HepG2 (cell line): ENCODE measurements at places on chromosomes 13 and 19. TPM values are rescaled to one million over a fixed set of nuclear protein-coding genes. Genes with fewer than 3 reads are reported as not detected.

DCLK1 gene
- not detected in 2 replicates for total RNA-seq

DNA sequence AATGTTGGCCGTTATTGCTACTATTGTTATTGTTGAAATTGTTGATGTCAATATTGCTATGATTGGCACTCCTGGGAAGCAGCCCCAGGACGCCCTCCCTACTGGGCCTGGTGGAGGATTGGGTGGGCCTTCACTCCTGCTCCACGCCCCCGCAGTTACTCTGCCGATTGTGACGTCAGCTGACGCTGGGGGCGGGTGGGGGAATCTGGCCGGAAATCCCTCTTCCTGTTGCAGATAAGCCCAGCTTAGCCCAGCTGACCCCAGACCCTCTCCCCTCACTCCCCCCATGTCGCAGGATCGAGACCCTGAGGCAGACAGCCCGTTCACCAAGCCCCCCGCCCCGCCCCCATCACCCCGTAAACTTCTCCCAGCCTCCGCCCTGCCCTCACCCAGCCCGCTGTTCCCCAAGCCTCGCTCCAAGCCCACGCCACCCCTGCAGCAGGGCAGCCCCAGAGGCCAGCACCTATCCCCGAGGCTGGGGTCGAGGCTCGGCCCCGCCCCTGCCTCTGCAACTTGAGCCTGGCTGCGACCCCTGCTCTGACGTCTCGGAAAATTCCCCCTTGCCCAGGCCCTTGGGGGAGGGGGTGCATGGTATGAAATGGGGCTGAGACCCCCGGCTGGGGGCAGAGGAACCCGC is at the start of gene ETV2:
Gene ETV2 (plus strand): TSS at position 231 of the 637 bp plus-strand sequence. CDS start 716 bp downstream, outside the sequence.
- no peak for DNase-seq

DNA sequence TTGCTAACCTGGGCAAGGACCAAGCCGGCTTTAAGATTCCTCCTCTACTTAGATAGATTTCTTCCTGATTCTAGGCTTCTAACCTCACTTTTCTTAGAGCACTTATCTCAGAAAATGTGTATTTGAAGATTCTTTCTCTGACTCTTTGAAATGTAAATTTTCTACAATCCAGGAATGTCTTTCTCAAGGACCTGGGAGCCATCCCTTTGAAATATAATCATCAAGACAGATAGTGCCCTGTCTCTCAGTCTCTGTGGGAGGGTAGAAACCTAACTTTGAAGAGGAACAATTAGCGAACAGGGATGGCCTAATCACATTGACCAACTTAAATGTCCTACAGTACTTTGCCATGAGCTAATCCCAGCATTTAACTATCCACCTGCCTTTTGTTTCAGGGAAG is 1646.0 kb downstream of the PCDH9 start:
- DNase-seq = no peak

DNA sequence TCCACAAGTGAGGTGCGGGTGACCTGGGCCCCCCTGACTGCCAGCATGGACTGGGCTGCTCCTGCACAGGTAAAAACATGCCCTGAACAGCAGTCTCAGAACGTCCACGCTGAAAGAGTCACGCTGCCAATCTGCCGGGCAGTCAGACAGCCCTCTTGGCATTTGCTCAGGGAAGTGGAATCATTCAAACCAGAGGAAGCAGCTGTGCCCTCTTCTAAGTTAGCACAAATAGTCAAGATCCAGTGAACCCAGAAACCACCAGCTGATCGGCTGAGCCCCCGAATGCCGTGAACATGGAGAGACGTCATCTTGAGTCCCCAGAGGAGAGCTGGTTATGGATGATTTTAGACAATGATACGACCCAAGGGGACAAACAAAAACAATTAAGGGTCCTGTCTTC is 34.4 kb downstream of the KLF2 start:
- DNase-seq = no peak

DNA sequence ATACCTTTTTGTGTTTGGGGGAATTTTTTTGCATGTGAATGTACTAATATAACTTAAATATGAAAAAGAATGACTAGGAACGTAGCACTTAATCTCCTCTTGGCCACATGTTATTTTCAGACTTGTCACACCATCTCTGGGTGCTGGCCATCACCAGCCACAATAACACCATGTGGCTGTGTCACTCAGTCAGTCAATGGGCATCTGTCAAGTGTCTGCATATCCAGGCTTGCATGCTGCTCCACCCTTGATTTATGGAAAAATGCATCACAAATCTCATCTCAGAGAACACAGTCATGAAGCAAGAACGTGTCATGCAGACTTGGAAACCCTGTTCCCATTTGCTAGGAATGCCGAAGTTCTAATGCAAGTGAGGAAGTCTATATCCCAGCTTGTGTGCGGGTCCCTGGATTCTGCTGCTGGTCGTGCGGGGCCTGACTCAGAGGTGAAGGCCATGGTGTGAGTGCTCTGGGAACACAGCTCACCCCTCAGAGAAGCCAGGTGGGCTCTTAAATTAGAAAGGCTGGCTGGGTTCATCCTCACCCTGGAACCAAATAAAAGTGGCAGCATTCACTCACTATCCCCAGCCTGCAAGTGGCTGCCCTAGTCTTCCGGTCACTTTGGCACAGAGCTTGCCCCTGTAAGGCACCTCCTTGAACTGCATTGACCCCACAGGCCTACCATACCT is 53.6 kb upstream of the ARHGEF7 start:
- no peak for DNase-seq

DNA sequence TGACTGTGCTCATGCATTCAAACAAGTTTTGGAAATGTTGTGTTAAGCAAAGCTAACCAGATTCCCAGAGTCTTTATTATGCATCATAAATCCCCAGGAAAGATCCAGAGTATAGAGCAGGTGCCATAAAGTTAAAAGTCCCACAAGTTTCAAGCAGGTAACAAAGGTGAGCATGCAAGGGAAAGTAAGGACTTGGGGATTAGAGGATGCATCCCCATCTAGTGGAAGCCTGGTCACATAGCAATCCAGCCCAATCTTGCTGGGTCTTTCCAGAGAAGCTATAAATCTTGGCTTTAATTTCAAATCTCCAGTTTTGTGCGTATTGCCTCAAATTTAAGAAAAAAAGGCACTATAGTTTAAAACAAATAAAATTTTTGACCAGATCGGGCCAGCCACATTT is 72.7 kb downstream of the ZNF254 start:
- DNase-seq = peak; percentile 29

DNA sequence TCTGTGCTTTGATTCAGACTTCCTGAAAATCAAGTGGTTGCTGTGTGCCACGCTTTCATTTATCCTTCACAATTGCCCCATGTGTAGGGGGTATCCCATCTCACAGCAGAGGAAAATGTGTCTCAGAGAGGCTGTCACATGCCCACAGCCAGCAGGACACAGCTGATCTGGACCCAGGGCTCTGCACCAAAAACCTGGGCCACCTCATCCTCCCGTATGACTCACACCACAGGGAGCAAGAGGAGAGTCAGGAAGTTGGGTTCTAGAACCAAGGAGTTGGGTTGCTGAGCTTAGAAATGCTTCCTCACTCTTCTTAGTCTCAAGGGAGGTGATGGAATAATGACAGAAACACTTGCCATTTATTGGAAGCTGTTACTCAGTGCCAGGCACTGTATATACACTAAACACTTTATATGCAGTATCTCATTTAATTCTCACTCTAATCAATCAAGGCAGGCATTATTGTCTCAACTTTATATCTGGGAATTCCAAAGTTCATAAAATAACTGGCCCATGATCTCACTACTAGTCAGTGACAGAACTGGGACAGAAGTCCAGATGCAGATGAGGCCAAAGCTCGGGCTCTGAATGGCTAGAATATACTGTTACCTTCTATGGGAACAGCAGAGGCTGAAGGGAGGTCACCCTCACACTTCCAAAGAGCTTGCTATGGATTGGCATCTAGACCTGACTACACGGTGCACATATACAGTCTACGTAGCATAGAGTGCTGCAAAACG is 47.7 kb upstream of the ATP12A start:
- DNase-seq = no peak

DNA sequence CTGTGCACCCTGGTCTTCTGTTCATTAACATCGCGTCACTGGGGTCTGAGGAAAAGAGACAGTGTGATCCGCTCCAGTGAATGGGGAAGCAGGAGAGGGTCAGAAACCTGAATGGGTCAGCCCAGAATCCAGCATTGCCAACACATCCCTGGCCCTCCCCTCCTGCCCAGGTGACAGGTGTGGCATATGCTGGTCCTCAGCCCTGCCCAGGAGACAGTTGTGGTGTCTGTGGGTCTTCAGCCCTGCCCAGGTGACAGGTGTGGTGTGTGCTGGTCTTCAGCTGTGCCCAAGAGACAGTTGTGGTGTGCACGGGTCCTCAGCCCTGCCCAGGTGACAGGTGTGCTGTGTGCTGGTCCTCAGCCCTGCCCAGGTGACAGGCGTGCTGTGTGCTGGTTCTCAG is 8.0 kb downstream of the TFDP1 start:
- no peak for DNase-seq

OVOL3 gene
- not detected in 2 replicates for total RNA-seq

EPN1 gene
- 28.9 and 32.6 TPM in 2 replicates for total RNA-seq

DNA sequence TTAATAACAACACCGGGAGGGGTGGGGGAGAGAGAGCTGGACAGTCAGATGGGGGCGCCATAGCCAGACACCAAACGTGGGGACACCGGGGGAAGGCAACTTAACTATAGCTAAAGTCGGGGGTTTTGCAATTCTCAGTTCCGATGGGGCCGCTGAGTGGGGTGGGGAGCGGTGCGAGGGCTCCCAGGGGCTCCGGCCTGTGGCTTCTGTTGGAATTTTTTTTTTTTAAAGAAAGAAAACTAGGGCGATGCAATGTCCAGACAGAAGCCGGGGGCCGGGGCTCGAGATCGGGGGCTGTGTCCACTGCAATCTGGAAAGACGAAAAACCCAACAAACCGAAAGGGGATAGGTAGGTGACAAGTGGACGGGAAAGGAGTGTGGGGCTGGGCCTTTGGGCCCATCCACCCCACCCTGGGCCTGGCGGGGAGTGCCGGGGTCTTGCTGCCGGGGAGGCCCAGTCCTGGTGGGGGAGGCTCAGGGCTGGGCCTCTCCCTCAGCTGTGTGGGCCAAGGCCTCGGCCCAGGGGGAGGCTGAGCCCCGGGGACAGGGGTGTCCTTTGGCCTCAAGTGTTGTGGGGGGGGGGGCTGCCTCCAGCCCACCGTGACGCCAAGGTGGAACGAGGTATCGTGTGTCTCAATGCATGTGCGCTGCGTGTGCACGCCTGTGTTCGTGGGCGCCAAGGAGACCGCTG is 17.3 kb downstream of the PRKCSH start:
- DNase-seq = no peak

GRCh38 chr13:79604752-79605151 is 123.8 kb downstream of the NDFIP2 start:
- no peak for DNase-seq

ATP7B gene
- total RNA-seq = 39.6 and 57.4 TPM in 2 replicates

- no peak for DNase-seq
Measured at GRCh38 chr13:35514061-35514477, 37.6 kb upstream of the MAB21L1 start.

GRCh38 chr13:40318366-40318765 is 348.1 kb downstream of the FOXO1 start:
- no peak for DNase-seq

FREM2 gene
- total RNA-seq = not detected in 2 replicates

CTXN1 gene
- 0.11 and 0.36 TPM in 2 replicates for total RNA-seq

PGLYRP1 gene
- total RNA-seq = not detected in 2 replicates

CCDC194 gene
- total RNA-seq = 0.13 TPM in 1 of 2 replicates, not detected in the other

DNA sequence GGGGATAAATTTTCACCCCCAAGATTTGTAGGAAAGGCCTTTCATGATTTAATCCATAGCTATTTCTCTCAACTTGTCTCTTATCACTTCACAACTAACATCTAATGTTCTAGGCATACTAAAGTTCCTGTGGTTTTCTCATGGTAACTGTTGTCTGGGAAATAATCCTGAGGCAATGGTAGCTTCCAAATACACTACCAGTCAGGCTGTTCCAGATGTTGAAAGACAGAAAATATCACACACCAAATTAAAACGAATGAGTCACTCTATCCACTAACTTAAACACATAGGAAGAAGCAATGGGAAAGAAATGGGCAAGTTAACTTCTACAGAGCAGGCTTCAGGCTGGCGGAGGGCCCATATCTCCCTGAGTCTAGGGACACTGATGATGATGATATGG is 77.7 kb upstream of the MYO16 start:
- no peak for DNase-seq

- no peak for DNase-seq
Measured at GRCh38 chr13:36082396-36082795, 48.8 kb downstream of the DCLK1 start.

CPAMD8 gene
- total RNA-seq = 0.28 and 0.29 TPM in 2 replicates

FGF9 gene
- total RNA-seq = not detected in 2 replicates

ENOX1 gene
- not detected in 2 replicates for total RNA-seq

AMER2 gene
- total RNA-seq = not detected in 2 replicates

- no peak for DNase-seq
Measured at GRCh38 chr19:52889931-52890330, 7.5 kb downstream of the ZNF320 start.

DNA sequence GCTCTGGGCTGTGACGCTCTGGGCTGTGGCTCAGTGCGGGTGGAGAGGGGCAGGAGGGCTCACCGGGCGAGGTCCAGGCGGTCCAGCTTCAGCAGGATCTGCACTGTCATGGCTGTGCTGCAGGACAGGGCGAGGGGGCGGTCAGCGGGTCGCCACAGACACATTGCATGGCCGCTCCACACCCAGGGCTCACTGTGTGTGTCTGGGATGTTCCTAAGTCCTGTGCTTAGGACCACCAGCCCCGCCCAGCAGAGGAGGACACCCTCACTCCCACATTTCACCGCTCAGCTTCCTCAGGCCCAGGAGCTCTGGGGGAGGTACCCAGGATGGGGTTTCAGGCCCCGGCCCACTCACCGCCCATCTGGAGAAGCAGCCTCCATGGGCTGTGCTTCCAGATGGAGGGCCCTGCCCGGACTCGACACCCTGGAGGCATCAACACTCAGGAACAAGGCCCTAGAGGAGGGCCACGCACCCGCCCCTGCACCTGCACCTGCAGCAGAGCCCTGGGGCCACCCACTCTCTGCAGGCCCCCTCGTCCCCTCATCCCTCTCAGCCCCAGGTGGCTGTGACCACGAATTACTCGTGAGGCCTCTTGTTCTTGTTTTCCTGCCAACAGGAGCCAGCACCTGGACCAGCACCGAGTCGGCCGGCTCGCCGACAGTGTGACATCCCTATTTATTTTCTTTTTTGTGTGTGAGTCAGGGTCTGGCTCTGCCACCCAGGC is 9.7 kb upstream of the CERS1 start:
- no peak for DNase-seq

ANKRD24 gene
- total RNA-seq = 0.13 TPM in 1 of 2 replicates, not detected in the other

- DNase-seq = no peak
Measured at GRCh38 chr19:33450689-33451088, 70.9 kb downstream of the PEPD start.

IZUMO2 gene
- not detected in 2 replicates for total RNA-seq

ZSWIM9 gene
- total RNA-seq = 0.39 and 1.1 TPM in 2 replicates

ZNF433 gene
- total RNA-seq = 4.9 and 5.8 TPM in 2 replicates

- no peak for DNase-seq
Measured at GRCh38 chr19:58354478-58355030, 1.3 kb upstream of the A1BG start.

ZNF728 gene
- total RNA-seq = not detected in 2 replicates

ADM5 gene
- total RNA-seq = 1.1 and 2.7 TPM in 2 replicates

MBD3L3 gene
- total RNA-seq = not detected in 2 replicates
